ENCODE measurements at places on chromosomes 12 and 14.

DNA sequence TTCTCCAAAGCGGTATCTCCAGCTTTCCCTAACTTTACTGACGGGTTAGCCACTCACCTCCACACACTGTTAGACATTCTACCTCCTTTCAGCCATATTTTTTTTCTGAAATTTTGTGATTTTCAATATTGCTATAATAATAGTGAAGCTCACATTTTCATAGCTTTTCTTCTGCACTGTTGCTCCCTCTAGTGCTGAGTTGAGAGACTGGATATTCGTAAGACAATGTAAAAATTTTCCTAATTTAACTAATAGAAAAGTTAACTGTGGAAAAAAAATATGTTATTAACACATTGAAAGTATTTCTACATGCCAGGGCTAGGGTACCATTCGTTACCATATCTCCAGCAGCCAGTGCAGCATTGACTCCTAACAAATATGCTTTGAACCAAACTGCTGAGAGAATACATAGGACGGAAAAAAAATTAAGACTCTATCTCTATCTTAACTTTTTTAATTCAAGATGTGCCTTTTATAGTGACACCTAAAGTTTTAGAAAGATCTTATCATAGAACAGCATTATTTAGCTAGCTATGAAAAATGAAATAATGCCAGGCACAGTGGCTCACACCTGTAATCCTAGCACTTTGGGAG, 48.7 kb upstream of the ABCC9 start:
- no peak for DNase-seq

DNA sequence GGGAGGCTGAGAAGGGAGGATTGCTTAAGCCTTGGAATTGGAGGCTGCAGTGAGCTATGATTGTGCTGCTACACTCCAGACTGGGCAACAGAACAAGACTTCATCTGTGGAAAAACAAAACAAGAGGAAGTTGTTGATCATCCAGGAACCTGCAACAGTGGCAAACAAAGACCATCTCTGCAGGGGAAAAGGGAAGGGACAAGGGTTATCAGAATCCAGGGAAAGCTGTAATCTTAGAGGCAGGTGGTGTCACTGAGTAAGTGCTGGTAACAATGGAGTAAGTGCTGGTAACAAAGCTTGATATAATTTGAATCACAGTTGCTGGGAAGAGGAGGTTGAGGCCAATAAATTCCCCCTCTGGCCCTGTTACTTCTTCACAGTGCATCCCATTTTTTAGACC, 27.5 kb upstream of the DCN start:
- no peak for DNase-seq

DNA sequence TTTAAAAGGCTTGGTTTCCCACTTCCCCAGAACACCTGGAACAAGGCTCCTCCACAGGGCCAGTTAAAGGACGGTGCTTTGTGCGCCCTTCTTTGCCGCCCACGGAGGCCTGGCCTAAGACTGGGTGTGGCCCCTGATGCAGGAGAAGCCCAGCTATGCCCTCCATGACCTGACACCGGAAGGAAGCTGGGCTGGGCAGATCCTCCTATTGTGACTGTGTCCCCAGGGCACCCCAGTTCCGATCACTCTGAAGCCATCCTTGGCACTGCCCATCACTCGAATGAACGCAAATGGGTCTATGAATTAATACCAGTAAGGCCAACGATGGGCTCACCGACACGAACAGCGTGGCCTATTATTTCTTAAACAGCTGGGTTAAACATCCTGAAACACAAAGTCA, 42.6 kb downstream of the FBXO21 start:
- DNase-seq = no peak

GRCh38 chr14:77865455-77865854, 65.5 kb downstream of the ADCK1 start:
- DNase-seq = no peak

DNA sequence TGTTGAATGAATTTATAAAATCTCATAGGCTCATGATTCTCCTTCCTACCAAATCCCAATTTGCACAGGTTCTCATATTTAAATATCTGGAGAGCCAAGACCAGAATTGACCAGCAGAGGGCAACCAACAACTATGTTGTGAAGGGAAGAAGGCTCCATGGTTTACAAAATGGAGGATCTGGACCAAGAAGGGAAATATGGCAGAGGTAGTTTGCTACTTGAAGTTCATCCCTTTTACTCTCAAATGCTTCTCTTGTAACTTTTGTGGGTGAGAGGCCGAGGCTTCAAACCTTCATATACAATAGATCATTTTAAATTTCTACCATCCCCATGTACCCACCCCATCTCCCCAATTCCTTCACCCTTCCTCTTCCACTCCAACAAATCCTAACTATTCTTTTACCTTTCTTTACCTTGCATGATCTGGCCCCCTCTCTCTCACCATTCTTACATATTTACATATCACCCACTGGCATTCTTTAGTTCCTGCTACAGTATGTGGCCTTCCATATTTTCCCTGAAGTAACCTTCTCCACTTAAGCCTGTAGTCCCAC, 3.8 kb upstream of the SMARCC2 start:
- DNase-seq = peak; percentile 45

DNA sequence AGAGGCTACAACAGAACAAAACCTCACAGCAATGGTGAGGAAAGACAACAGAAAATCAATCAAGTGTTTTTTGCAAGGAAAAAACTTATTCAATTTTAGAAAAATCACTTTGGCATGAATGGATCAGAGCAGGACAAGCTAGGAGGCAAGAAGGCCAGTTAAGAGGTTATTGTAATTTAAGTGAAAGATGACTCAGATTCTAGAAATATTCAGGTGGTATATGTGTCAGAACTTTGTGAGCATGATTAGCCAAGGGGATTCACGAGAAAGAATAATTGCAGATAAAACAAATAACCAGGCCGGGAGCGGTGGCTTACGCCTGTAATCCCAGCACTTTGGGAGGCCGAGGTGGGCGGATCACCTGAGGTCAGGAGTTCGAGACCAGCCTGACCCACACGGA, 12.7 kb downstream of the GCH1 start:
- no peak for DNase-seq

DNA sequence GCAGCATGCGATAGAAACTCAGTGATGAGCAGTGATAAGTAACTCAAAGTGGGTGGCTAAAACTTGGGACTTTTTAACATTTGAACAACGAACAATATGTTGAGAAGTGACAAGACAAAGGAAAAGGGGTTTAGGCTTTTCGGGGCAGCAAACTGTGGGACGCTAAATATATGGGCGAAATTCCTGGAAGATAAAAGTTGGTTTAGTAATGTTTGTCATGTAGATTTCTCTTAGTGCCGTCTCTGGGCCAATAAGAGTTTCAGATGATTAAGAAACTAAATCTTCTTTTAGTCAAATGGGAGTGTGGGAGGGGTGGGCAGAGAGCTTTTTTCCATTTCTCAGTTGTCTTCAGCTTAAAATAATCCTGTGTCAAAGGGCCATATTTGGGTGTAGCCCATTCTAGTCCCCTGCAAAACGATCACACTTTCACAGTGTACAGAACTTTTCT, 41.7 kb upstream of the FUT8 start:
- no peak for DNase-seq

- no peak for DNase-seq
Observed at GRCh38 chr12:8946733-8947132, 2.7 kb downstream of the M6PR start.

- DNase-seq = no peak
Observed at GRCh38 chr14:100313464-100314230, 7.4 kb upstream of the SLC25A29 start.

DNA sequence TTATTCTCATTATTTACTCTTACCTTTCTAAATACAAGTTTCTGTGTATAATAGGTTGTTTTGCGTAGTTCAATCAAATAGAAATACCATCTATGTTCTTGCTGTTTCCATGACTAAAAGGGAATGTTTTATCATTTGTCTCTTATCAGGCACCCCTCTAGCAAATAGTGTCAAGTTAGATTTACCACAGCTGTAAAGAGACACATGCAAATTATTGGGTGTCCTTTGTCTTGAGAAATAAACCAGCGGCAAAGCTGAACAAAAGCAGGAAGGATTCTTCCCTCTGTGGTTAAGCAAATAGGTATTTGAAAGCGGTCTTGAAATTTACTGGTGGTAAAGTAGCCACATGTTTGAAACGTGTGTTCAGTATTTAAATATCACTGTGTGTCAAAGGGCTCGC, 405.9 kb downstream of the TMTC2 start:
- DNase-seq = no peak

DNA sequence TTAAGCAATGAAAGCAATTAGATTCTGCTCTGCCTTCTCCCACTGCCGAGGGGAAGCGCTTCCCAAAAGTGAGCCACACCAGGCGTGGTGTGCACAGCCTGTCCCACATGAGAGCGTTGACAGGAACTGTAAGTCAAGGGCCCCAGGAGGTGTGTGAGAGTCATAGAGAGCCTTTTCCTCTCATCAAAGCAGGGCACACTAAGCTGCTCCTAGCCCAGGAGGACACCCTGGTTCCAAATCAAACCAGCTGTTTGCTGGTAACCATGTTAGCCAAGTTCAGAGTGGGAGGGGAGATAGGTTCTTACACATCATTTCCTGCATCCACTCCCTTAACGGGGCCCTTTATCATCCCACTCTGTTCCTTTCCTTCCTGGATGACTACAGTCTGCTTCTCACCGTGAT, 98.3 kb downstream of the SPTSSA start:
- no peak for DNase-seq

DNA sequence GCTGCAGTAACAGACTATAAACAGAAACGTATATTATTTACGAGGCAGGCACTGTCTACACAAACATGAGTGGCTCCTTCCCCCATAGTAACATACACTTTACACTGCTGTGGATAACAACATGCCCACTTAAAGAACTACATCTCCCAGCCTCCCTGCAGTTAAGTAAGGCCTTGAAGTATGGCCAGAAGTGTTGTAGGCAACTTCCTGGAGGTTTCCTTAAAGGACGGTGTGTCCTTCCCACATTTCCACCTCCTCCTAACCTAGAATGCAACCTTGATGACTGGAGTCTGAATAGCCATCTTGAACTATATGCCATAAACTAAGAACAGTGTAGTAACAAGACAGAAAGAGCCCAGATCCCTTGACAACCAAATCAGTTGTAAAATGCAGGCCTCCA, 20.3 kb downstream of the MED13L start:
- no peak for DNase-seq

DNA sequence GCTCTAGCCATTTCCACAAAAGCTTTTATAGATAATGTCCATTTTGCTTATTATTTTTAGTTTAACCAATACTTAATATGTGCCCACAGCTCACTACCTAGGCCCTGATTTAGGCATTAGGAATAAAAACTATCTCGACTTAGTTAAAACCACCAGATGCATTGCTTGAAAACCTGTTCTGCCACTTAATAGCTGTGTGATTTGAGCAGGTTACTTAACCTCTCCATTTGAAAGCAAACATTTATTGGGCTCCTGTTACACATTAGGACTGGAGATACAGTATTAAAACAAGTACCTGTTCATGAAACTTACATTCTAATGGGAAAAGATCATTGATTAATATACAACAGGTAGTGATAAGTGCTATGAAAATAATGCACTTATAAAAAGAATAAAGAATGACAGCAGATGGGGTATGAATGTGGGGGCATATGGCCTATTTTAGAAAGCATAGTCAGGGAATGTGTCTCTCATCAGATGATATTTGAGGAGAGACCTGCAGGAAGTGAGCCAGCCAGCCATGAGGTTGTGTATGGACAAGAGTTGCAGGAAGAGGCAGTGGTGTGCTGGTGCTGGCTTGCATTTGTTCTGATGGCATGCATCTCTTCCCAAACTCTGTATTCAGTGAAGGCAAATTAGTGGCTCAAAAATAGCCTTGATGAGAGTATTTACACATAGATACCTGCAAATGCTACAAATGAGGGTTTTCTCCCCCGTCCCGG, 34.3 kb downstream of the NOPCHAP1 start:
- no peak for DNase-seq

DNA sequence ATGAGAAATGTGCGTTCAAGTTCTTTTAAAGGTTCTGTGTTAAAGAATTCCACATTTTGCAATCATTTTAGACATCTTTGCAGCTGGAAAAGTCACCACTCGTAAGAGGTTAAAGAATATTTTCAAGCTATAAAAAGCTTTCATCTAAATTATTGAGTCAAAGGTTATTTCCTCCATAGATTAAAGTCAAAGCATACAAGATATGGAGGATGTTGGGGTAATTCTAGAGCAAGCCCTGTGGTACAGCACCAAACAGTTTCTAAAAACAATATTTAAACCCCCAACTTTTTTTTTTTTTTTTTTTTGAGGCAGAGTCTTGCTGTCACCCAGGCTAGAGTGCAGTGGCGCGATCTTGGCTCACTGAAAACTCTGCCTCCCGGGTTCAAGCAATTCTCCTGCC, 1299.8 kb upstream of the TMEM132C start:
- no peak for DNase-seq

GRCh38 chr12:132329036-132329719, at the start of gene GALNT9:
Gene GALNT9 (minus strand): TSS chr12:132329589. CDS start chr12:132329203, 386 bp downstream.
- no peak for DNase-seq
